Suppressor macrophage treated with lipopolysaccharide for 4 hours (primary cell): ENCODE measurements at places on chromosomes 1 and 21.
A peak's percentile ranks its signal among the peaks of the same experiment; 100 is the strongest.

DNA sequence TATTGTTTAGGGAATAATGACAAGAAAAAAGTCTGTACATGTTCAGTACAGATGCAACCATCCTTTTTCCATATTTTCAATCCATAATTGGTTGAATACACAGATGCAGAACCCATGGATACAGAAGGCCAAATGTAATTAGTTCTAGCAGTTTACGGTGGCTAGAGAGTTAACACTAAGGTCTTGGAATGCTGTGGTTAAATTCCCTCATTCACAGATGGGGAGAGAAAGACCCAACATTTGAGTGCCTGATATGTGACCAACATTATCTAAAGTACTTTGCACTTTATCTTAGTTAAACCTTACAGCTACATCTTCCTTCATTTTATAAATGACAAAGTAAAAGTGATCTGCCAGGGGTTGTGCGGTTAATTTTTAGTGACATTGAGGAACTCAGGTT lies 5.3 kb downstream of the SCMH1 start:
- DNase-seq: no peak

DNA sequence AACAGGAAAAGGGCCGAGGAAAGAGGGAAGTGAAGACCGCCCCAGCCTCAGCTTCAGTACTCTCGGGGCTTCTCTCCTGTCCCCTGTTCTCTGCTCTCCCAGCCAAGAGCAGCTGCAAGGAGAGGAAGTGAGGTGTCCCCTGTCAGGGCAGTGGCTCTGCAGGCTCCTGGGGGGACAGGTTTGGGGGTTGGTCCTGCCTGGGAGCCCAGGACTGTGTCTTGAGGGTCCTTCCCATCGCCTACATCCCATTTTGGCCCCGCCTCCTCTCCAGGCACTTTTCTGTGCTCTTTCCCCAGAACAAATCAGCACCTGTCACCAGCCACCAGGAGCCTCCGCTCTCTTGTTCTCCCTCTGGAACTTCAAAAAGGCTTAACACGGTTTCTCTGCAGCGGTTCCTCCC lies 82.6 kb downstream of the VWA5B1 start:
- DNase-seq: no peak

DNA sequence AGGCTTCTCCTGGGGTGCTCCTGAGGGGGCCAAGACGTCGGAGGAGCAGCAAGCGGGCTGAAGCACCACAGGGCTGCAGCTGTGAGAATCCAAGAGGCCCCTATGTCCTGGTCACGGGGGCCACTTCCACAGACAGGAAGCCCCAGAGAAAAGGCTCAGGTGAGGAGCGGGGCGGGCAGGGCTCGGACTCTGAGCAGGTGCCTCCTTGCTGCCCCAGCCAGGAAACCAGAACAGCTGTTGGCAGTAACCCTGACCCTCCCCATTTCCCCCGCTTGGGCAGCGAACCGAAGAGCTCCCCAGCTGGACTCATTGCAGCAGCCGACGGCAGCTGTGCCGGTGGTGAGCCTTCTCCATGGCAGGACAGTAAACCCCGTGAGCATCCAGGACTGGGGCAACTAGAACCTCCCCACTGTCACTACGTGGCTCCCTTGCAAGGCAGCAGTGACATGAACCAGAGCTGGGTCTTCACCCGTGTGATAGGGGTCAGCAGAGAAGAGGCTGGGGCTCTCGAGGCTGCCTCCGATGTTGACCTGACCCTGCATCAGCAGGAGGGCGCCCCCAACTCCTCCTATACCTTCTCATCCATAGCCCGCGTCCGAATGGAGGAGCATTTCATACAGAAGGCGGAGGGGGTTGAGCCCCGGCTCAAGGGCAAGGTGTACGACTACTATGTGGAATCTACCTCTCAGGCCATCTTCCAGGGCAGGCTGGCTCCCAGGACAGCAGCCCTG lies 625 bp downstream of the KLHDC7A start:
- no peak for DNase-seq

DNA sequence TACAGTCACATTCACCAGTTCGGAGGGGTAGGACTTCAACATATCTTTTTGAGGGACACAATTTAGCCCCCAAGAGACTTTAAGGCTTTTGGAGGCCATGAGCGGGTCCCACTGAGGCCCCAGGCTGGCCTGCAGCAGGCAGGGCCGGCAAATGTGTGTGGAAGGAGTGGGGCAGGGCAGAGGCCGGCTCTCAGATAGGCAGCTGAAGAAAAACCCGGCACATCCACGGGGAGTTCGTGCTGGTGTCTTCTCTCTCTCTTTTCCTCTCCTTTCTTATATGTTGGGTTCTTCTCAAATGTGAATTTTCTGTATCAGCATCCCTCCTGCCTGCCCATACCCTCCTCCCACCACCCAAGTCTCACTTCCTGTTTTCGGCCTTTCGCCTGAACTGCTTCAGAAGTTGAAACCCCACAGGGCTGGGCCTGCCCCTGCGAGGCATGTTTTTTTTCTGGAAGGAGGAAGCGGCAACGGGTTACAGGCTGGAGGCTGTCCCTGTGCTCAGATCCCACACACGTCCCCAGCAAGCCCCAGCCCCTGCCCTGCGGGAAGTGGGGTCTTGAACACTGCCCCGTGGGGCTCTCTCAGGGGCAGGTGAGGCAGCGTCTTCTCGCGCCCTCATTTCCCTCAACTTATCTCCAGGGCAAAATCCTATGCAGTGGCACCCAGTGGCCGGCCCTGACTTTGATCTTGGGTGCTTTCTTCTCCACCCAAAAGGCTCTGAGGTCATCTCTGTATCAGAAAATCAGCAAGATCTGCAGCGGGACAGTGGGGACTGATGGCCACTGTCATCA lies 9.7 kb upstream of the UMODL1 start:
- peak; percentile 93 for DNase-seq

GRCh38 chr1:231062500-231063270 lies 22.6 kb upstream of the FAM89A start:
- DNase-seq: no peak
